CD4-positive, alpha-beta T cell treated with Interleukin-12 subunit alpha and Interleukin-12 subunit beta, for 1 hour (primary cell): ENCODE measurements at places on chromosomes 7 and 10.

GRCh38 chr7:15459018-15459615, 102.7 kb downstream of the AGMO start:
- no peak for DNase-seq

- no peak for DNase-seq
Measured at GRCh38 chr10:26626066-26626465, 71.4 kb upstream of the PDSS1 start.

DNA sequence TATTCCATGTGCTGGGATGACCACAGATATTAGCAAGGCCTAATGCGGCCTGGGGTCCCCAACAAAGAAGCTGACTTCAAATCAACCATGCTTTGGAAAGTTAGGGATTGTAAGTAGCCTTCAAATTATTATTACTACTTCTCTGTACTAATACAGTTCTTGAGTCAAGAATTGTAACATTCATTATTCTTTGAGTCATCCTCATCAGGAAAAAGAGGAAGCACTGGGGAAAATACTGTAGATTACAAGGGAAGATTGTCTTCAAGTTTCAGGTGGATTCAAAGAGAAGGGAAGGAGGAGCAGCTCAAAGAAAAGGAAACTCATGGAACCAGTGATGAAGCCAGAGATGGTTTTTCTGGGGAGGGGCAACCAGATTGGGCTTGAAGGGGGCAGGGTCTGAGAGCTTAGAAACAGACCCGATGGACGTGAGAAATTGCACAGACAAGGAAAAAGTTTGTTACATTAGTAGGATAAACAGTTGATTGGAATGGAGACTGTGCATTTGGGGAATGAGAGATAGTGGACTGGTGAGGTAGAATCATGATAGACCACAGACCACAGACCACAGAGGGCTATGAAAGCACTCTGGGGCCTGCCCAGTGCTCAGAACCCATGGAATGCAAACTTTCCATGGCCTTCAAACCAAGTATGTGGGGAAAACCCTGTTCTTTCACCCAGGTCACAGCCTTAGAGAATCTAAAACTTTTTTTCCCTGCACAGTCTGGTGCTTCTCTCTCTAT, 209.9 kb downstream of the ZNF365 start:
- no peak for DNase-seq

GRCh38 chr7:138613630-138614029, 87.5 kb downstream of the SVOPL start:
- DNase-seq, result no peak

- no peak for DNase-seq
Measured at GRCh38 chr10:17981766-17982380, 30.2 kb downstream of the SLC39A12 start.

- DNase-seq, result no peak
Measured at GRCh38 chr7:66504131-66504530, 124.5 kb upstream of the KCTD7 start.

DNA sequence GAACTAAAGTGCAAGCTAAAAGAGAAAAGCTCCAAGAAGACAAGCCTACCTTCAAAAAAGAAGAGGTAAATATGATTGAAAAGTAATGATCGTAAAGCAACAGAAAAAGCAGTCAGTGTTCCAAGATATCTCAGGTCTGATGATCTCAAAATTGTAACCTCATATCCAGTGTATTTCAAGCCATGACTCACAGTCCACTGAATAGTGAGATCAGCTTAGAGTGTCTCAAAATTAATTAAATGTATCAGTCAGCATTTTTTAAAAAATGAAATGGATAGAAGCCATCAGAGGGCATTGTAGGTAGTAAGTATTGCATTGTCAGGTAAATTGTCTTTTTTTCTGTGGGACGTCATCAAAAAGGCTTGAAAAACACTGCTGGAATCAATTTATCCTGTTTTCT, 50.6 kb upstream of the AGBL3 start:
- DNase-seq, result no peak

GRCh38 chr7:121204537-121204936, 124.3 kb upstream of the WNT16 start:
- DNase-seq, result no peak

- no peak for DNase-seq
Measured at GRCh38 chr10:126696684-126697083, 26.2 kb upstream of the C10orf90 start.

- DNase-seq, result no peak
Measured at GRCh38 chr7:29434380-29434768, 129.3 kb upstream of the PRR15 start.

DNA sequence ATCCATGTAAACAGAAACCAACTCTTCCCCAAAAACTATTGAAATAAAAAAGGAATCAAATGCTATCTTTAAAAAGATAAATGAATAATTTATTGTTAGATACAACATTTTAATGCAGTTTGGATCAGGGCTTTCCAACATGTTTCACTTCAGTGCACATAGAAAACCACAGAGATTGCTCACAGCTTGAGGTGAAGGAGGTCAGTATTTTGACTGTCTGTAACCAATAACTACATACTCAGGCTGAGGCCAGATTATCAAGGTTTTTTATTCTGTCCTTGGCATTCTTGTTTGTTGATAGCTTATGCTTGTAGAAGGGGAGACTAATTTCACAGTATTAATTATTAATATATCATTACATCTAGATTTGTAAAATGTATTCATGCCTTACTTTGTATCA, 195.5 kb downstream of the PRKG1 start:
- no peak for DNase-seq

GRCh38 chr7:12210179-12211053, 678 bp upstream of the TMEM106B start:
- no peak for DNase-seq

- no peak for DNase-seq
Measured at GRCh38 chr7:45085619-45086200, 3.1 kb downstream of the NACAD start.

GRCh38 chr7:16594676-16595075, 50.9 kb downstream of the ANKMY2 start:
- no peak for DNase-seq

DNA sequence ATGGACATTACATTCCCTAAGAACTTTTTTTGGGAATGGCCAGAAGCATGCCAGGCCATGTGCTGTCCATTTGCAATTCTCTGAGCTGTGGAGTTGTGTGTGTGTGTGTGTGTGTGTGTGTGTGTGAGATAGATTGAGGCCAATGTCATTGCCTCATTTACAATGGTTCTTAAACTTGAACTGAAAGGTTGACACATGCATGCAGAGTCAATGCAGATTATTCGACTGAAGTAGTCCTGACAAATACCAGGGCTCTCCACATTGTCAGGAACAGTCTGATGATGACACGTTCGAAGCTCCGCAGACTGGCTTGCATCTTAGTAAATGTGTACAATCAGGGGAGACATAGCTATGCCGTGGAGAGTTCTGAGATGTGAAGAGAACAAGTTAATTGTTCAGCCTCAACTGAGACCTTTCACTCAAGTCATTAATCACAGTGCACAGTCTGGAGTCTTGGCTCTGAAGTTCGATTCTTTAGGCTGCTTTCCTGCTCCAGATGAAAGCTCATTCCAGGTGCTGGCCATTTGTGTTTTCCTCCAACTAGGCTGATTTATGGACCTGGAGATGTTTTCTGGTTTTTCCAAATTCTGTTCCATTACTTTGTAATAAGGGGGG, 921.9 kb downstream of the LRMDA start:
- no peak for DNase-seq

- no peak for DNase-seq
Measured at GRCh38 chr10:16606421-16606820, 84.7 kb upstream of the C1QL3 start.

- DNase-seq, result peak; percentile 71
Measured at GRCh38 chr10:87860156-87860795, 3.1 kb downstream of the KLLN start.

DNA sequence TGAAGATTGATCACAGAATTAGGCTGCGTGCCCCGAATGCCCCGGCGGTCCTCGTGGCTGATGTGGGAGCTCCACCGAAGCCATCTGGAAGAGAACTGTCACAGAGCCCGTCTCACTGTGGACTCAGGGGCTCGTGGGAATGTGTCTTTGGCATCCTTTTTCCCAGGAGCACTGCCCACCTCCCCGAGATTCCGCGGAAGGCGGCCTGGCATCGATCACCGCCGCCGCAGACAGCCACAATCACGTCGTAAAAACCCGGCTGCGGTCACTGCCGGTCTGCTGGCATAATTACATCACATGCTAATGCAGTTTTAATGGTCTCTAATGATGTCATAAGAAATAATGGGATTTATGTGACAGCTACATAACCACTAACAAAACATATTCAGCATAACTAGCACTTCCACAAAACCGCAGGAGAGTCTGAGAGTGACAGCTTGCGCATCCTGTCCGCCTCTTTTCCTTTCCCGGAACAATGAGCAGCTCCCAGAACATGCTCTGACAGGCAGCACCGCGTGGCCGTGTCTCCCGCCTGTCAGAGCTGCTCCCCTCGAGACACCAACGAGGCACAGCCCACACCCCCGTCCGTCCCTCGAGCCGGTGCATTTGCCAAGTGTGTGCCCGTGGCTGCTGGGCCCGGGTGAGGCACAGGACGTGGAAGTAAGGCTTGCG, 490.0 kb downstream of the PTPRN2 start:
- DNase-seq, result no peak

GRCh38 chr7:105130048-105130447, 116.0 kb downstream of the KMT2E start:
- no peak for DNase-seq

DNA sequence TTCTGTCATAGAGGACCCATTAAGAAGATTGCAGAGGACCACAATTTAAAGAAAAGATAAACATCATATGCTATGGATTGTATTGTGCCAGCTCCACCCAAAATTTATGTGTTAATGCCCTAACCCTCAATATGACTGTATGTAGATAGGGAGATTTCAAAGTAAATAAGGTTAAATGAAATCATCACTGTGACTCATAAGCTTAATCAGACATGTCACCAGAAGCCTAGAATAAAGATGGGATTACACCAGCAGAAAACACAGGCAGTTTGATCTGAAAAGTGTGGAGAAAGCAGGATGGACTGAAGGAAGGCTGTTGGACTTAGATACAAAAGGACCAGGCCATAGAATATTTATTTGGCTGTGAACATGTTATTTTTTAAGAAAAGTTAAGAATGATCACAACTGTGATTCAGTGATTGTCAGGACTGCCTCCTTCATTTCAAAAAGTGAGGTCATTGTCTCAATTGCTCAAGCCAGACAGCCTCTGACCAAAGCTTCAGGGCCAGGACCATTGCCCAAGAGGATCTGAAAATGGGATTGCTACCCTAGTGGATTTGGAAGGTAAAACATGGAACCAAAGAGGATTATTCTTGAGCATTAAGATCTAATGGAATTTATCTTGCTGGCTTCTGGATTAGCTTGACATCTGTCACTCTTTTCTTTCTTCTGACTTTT, 270.8 kb upstream of the POM121L12 start:
- DNase-seq, result no peak

GRCh38 chr7:118429141-118429540, 204.6 kb downstream of the ANKRD7 start:
- no peak for DNase-seq
